COR-L47 (cell line): ENCODE measurements at places on chromosomes 1 and 21.

DNA sequence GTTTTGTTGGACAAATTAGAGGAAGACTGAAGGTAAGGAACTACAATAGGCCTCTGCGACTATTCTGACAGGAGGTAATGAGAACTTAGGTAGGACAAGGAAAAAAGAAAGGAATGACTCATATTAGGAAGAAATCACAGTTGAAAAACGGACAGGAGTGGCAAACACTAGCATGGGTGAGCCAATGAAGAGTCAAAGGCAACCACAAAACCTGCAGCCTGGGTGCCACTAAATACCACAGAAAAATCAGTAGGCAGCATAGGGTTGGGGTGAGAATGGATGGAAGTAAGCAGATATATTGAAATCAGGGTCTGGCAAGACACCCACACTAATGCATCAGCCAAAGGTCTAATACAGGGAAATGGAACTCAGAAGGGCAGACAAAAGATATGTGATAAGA, 10.0 kb downstream of the RBM34 start:
- DNase-seq, result no peak

DNA sequence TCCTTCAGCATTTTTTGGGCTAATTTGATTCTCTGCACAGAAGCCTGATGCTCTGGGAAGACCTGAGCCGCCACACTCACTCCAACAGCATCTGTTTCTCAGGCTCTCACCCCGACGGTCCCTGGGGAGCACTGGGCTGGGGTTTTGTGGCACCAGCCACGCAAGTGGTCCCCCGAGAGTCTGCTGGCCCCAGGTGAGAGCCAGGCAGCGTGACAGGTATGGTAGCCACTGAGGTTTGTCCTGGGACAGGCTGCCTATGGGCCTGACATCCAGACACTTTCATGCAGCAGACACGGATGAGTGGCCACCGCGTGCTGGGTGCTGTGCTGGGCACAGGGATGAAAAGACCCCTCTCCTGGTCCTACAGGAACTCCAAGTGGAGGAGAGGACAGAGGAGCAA, 11.0 kb downstream of the AJAP1 start:
- no peak for DNase-seq

DNA sequence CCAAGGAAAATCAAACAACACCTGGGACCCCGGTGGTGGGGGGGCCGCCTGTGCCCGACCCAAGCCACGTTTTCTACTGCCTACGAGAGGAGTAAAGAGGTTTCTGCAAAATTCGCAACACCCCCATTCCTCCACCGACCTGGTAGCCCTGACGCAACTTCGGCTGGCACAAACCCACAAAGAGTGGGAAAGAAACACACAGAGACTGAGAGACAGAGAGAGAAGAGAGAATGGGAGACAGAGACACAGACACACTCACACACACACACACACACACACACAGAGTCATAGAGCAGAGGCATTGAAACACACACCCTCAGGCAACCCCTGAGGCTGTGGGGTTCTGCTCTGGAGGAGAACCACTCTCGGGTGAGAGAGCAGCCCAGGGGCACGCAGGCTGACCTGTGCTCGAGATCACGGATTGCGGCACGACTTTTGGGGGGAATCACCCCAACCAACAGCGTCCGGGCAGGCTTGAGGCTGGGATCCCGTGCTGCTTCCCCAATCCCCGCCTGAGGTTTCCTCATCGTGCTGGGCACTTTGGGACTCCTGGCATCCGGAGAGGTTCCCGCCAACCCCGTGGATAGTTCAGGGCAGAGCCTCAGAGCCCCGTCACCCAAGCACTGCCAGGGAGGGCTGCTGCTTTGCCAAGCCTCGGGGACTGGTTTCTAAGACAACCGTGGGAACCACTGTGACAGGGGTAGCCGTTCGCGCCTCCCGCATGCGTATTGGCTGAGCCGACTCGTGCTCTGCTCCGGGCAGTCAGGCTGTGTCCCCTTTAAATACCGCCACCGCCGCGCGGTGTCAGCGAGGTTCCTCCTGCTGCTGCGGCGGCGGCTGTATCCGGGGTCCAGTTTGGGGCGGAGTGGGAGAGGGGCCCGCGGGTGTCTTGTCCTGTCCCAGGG, 682.4 kb upstream of the TPTE start:
- no peak for DNase-seq

GRCh38 chr1:178266619-178267066, 172.7 kb downstream of the RASAL2 start:
- DNase-seq, result no peak
